ENCODE measurements at places on chromosomes 12 and 14.

DNA sequence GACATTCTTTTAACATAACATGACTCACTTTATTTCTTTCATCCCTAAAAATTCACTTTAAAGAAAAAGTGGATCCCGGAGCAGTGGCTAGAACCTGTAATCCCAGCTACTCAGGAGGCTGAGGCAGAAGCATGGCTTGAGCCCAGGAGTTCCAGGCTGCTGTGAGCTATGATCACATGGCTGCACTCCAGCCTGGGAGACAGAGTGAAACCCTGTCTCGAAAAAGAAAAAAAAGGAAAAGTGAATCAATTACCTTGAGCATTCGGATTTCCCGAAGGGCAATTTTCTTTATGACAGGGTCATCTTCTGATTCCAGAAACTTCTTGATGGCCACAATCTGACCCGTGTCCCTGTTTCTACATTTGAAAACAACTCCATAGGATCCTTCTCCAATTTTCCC, 1.2 kb downstream of the CDKL1 start:
- DNase-seq: no peak

GRCh38 chr14:27318774-27319420, 721.1 kb upstream of the NOVA1 start:
- no peak for DNase-seq

GRCh38 chr12:88884600-88884999, 304.3 kb upstream of the KITLG start:
- no peak for DNase-seq

GRCh38 chr14:55798406-55798805, 218.4 kb downstream of the KTN1 start:
- DNase-seq: no peak

- no peak for DNase-seq
Observed at GRCh38 chr14:51260225-51260624, 20.2 kb downstream of the TMX1 start.

All from ACHN (cell line).